Neural crest cell (in vitro differentiated cells): ENCODE measurements at places on chromosomes 5 and 9. TPM values are rescaled to one million over a fixed set of nuclear protein-coding genes. Genes with fewer than 3 reads are reported as not detected.

DNA sequence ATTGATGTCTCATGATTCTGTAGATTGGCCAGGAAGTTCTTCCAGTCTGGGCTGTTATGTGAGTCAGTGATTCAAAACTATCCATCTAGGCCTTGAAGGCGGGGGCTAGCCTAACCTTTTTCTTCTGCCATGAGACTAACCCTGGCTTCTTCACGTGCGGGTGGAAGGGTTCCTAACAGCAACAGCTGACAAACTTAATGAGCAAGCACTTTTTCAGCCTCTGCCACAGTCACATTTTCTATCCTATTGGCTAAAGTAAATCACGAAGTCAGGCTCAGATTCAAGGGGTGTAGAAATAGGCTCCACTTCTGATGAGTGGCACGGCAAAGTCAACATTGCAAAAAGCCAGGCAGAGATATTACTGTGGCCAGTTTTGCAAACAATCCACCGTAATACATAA is 68.4 kb downstream of the STK32A start:
- no peak for DNase-seq

- no peak for DNase-seq
These were observed 63.4 kb upstream of the SREK1 start for GRCh38 chr5:66080664-66081063.

Gene IL5
- not detected in 2 replicates for total RNA-seq

GRCh38 chr9:133286523-133286922 is 11.5 kb upstream of the ABO start:
- no peak for DNase-seq

Gene CDH6
- total RNA-seq = 233 and 247 TPM in 2 replicates

DNA sequence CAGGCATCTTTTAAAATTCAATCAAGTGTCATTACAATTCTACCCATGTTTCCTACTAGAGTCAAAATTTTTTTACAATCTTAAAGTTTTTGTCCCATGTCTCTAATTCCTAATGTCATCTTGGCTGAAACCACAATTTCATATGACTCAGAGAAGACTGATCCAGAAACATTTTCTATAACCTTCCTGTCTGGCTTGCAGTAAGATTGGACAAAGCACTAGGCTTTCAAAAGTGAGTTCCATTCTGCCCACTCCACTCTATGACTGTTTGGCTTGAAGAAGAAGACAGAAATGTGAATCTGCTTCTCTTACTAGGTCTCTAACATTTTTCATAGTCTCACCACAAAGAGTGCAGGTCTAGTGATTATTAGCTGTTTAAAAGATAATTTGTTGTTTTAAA is 88.8 kb downstream of the NR3C1 start:
- DNase-seq = no peak

DNA sequence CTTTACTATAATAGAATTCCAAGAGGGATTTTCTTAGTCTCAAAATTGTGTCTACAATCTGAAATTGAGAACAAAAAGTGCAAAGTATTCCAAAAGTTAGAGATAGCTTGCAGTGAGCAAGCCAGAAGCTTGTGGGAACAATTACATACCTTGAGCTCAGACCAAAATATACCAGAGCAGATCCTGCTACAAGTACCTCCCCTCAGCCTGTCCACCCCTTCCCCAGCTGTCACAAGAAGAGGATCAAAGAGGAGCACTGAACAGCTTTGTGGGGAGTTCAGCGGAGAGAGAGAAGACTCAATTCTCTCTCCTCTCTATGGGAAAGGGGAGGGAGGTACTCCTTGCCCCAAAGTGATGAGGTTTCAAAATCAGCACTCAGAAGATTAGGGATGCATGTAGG is 869.2 kb upstream of the DMAC1 start:
- no peak for DNase-seq

- DNase-seq = no peak
These were observed 40.0 kb downstream of the AMBP start for GRCh38 chr9:114037961-114038723.

GRCh38 chr5:135602882-135603721 is 24.3 kb upstream of the CXCL14 start:
- no peak for DNase-seq

DNA sequence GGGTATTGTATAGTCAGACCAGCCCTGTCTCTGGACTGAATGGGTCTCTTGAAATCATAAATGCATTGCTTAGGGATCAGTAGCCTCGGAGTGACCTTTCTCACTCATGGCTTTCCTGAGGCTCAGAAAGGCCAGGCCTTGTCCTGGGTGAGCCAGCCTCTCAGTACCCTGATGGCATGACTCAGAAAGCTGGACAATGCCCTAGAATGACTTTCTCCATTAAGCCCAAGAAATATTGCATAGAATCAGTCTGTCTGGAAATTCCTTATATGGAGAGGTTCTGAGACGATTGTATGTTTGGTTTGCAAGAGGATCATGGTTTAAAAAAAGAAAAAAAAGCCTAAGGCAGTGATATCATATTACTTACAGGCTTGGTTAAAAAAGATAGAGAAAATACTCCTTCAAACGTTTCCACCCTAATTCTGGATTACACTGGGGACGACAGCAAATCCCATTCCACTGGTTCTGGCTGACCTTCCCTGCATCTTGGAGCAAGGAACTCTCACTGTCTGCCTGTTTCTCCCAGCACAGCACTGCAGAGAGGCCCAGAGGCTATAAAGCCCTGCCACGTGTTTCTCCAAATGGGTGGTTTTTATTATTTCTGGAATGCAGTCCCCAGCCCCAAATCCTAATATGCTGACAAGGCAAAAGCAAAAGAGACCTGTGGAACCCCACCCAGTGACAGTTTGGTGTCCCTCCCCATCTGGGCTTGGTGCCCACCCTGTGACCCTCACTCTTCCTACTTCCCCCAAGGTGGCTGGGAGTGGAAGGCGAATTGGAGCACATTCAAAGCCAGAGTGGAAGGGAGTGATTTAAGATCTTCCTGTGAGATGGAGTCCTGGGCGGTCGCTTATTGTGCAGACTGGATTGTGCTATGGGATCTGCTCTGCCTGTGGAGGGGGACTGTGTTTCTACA is 34.4 kb downstream of the MAP1B start:
- DNase-seq = no peak

DNA sequence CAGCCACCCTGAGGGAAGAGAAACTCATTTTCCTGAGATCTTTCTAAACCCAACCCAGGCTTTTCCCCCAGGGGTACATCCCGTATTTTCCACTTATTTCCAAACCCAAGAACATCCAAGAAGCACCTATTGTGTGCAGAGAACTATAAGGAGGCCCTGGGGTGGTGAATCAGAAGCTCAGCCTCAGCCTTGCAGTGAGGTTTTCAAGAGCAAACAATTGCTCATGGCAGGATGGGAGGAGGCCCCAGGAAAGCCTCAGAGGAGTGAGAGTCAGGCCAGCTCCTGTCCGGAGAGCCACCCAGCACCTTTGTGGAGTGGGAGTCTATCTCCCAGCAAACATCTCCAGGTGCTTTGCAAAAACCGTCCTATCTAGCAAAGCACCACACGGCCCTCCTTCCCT is 19.2 kb downstream of the NIPAL4 start:
- no peak for DNase-seq

DNA sequence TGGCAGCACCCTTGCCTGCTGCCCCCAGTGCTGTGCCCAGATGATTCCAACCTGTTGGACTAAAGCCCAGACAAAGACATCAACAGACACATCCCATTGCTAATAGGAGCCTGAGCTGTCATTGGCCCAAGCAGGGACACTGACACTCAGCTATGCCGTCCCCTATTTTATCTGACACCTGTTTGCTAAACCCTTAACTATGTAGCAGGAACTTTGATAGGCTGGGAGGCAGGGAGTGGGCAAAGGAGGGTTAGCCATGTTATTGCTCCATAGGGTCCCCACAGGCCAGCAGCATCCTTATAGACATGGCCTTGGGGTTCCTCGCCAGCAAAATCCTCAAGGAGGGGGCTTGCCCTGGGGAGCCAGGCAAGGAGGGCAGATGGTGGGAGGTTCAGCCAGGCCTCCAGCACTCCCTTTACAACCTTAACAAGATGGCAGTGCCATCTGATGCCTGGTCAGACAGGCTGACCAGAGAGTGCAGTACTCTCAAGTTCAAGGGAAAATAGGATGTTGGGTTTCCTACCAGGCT is 50.4 kb upstream of the CDKN2AIPNL start:
- no peak for DNase-seq

GRCh38 chr9:92504881-92505280 is 22.6 kb upstream of the ASPN start:
- no peak for DNase-seq

Gene IFNA13
- not detected in 2 replicates for total RNA-seq

Gene FSD1L
- total RNA-seq = 16.9 and 17.0 TPM in 2 replicates

DNA sequence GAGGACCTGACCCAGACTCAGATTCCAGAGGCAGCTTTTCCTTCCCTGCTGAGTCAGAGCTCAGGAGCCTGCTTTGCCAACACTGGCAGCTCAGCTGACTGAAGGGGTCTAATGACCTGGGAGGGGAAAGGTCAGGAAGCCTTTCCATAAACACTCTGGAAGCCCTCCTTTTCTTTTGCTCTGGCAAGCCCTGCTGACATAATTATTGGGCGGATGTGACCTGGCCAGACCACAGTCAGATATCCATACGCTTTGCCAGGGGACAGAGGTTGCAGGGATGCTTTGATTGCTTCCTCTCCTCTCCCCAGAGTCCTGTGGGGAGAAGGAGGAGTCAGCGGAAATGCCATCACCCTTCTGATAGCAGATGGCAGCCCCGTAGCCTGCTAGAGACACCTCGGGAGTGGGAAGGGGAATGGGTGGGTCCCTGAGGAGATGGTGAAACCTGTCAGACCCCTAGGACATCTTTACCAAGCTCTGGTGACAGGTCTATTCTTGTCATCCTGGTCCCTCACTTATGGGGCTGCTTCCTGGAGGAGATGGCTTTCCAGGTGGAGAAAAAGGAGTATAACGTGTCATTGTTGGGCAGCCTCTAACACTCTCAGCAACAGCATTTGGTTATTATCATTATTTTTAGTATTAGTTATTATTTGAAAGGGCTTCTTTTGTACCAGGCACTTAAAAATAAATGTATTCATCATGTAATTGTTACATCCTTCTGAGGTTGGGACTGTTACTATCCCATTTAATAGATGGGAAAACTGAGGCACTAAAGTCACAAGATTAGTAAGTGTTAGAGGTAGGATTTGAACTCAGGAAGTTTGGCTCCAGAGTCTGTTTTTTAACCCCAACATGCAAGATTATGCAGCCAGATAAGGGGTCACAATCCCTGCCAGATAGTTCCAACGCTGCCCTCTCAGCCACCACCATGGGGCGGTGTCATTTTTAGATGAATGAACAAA is 11.6 kb downstream of the COL27A1 start:
- no peak for DNase-seq

Gene PCDHB6
- total RNA-seq = 0.64 and 0.70 TPM in 2 replicates

GRCh38 chr9:18928711-18929110 is 104.3 kb downstream of the SAXO1 start:
- DNase-seq = no peak

DNA sequence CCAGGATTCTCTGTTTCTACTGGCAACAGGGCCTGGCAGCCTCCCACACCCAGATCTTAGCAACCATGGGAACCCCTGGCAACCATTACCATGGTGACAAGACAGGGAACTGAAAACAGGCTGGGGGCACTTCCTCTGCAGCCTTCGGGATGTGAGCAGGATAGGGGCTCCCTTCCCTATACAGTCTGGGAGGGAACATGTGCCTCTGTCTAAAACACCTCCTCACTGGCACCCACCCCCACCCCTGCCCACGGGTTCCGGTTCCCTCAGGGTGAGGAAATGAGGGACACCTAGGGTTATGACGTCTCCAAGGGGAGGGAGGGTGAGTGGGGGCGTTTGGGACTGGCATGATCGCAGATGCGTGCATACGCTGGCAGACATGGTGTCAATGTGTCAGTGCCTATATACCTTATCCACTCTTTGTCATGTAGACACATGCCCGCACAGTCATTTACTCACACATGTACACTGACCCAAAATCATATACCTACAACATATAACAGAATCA is 3.0 kb upstream of the DNAJB5 start:
- peak; percentile 55 for DNase-seq

DNA sequence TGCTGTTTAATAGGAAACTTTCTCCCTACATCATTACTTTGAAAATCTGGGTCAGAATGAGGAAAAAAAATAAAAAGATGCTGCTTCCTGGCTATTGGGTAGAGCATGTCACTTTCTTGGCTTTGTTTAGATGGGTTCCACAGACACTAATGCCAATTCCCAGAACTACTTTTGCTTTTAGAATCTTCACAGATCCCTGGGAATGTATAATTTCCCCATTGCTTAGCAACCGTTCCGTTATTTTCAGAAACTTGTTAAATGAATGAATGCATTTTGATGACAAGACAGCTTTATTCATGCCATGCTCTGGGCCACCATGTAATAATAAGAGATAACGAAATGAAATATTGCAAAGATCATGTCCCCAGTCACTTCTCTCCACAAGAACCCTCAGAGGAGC is 126.5 kb upstream of the TRPC7 start:
- no peak for DNase-seq

DNA sequence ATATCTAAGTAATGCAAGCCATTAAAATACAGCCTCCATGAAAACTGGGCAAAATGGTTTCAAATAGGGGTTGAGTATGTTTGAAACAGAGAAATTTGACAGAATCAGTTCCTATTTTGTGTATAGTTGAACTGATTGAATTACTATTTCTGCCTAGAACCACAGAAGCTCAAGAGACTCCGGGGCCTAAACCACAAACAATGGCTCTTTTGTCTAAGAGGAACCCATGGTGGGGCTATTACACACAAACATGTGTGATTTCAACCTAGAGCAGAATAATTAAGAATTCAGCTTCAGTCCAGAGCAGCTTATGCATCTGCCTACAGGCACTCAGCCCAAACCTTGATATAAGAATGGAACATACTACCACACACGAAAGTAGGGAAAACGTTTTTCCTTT is 171.2 kb upstream of the MPDZ start:
- DNase-seq = no peak

- DNase-seq = no peak
These were observed 489.4 kb downstream of the PRELID2 start for GRCh38 chr5:145345511-145346287.

Gene TEX53
- total RNA-seq = not detected in 2 replicates

- DNase-seq = peak; percentile 36
These were observed 12.5 kb downstream of the KCNT1 start for GRCh38 chr9:135714242-135715055.

Gene WNK2
- 27.8 and 34.3 TPM in 2 replicates for total RNA-seq

GRCh38 chr5:72364171-72364570 is 44.0 kb downstream of the PTCD2 start:
- DNase-seq = no peak

DNA sequence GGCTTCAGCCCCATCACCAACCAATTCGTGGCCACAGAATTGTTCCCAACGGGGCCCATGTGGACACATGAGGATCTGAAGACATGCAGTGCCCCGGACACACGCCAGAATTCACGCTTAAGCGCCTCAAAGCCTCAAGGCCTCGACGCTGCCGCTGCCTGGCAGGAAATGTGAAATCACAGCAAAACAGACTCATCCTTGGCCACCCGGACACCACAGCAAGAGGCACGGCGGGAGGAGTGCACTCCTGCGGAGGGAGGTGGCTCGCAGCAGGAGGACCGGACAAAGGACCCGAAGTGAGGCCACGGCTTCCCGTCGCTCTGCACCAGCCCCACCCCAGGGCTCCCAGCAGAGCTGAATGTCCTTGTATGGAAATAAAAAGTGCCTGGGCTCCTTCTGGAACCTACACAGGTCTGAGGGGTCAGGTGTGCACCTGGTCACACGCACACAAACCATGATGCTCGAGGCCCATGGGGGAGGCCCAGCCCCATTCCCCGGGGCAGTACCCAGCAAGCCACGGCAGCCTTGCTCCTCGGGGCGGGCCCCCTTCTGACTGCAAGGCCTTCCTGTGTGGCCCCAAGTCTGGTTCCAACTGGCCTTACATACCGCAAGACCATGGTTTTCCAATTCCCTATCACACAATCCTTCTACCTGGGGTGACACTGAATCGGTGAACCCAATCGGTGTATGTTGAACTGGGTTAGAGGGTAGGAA is 10.0 kb downstream of the SEC16A start:
- no peak for DNase-seq

Gene CCIN
- total RNA-seq = not detected in 2 replicates

Gene FBP1
- 0.80 and 0.86 TPM in 2 replicates for total RNA-seq
